ENCODE measurements at places on chromosomes 16 and 17. TPM values are rescaled to one million over a fixed set of nuclear protein-coding genes. Genes with fewer than 3 reads are reported as not detected.

Gene FMNL1
- 2.2 TPM for total RNA-seq

Gene ABCC3
- total RNA-seq: 2.2 TPM

Gene LRRC75A
- total RNA-seq: 3.3 TPM

Gene TP53TG3B
- total RNA-seq: not detected

Gene ABCA3
- total RNA-seq: 0.89 TPM

Gene PLD6
- total RNA-seq: 6.4 TPM

Gene CSH1
- total RNA-seq: not detected

Gene PARD6A
- total RNA-seq: 4.0 TPM

Gene CES5A
- total RNA-seq: not detected

Gene TEX14
- 0.11 TPM for total RNA-seq

Gene GPR179
- total RNA-seq: under 0.01 TPM

Gene CX3CL1
- not detected for total RNA-seq

Gene AKAP1
- total RNA-seq: 13.9 TPM

Gene ITGAX
- total RNA-seq: 1.2 TPM

Gene GDPD3
- 1.1 TPM for total RNA-seq

Gene CDH11
- total RNA-seq: 151 TPM

Gene TEX19
- total RNA-seq: 0.12 TPM

Gene ABCC6
- 0.37 TPM for total RNA-seq
